ENCODE measurements at places on chromosomes 7 and 10.

- DNase-seq = no peak
Observed at GRCh38 chr7:45122975-45123860, 11.7 kb upstream of the TBRG4 start.

GRCh38 chr7:147261693-147262092, 1145.1 kb downstream of the CNTNAP2 start:
- no peak for DNase-seq

DNA sequence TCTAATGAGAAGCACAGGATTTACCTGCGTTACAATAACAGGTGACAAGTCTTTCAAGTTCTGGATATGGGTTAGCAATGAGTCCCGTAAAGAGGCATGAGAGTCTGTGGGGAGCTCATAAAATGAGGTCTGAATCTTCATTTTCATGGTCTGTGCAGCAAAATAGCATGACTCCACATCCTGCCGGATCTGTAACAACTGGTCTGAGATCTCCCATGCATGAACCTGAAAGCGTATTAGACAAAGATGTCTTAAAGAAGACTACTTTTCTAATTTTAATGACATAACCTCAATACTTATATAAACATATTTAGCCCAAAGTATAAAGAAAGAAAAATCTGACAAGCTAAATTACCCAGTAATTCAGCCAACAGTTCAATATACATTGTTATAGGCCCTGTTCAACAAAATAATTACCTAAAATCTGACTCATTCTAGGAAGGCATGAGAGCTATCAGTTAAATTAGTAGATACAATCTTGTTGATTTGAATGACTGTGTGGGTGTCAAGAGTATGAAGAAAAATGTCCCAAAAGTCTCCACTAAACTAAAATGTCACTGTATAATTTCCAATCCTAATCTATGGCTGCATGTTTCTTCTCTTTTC, 36.9 kb downstream of the TNPO3 start:
- DNase-seq = peak; percentile 82

- no peak for DNase-seq
Observed at GRCh38 chr10:24690961-24691512, 32.6 kb downstream of the ARHGAP21 start.

GRCh38 chr7:43302773-43303460, 190.5 kb downstream of the HECW1 start:
- no peak for DNase-seq

DNA sequence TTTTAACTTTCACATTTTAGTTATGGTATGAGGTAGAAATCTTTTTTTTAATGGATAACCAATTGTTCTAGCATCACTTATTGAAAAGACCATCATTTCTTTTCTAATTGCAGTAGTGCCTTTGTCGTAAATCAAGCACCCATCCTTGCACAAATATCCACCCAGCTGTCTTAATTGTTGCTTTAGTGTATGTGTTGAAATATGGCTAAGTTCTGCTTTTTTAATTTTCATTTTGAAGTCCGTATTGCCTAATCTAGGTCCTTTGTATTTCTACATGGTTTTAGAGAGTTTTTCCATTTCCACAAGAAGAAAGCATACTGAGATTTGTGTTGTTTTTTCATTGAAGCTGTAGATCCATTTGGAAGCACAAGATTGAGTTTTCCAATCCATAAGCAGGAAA, 259.6 kb upstream of the SEMA3E start:
- DNase-seq = no peak

DNA sequence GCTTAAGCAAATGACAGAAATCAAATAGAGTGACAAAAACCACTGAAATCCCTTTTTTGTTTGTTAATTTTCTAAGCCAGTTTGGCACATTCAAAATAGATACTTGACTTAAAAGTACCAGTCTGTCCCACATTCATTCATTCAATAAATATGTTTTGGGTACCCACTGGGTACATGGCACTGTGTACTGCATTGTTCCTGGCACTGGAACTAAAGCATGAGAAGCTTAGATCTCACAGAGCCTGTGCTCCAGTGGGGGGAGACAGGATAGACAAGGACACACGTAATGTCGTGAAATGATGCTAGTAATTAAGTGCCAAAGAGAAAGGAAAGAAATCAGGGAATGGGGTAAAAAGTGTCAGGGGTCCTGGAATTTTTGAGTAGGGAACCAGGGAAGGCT, 13.0 kb downstream of the MTURN start:
- no peak for DNase-seq

DNA sequence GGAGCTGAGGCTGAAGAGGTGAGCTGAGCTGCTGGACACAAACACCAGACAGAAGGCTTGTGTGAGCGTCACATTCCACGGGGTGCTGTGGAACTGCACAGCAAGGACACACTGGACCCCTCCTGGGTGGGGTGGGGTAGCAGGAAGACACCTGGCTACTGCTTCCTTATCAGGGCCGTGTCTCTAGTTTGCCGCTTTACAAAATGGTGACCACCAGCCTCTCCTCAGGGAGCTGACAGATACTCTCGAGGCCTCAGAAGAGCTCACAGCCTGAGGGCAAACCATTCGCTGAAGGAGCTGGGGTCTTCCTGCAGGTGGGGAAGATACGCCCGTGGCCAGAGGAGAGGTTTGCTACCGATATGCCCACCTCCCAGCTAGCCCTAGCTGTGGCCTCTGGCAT, 461.9 kb downstream of the PLXNA4 start:
- DNase-seq = no peak

DNA sequence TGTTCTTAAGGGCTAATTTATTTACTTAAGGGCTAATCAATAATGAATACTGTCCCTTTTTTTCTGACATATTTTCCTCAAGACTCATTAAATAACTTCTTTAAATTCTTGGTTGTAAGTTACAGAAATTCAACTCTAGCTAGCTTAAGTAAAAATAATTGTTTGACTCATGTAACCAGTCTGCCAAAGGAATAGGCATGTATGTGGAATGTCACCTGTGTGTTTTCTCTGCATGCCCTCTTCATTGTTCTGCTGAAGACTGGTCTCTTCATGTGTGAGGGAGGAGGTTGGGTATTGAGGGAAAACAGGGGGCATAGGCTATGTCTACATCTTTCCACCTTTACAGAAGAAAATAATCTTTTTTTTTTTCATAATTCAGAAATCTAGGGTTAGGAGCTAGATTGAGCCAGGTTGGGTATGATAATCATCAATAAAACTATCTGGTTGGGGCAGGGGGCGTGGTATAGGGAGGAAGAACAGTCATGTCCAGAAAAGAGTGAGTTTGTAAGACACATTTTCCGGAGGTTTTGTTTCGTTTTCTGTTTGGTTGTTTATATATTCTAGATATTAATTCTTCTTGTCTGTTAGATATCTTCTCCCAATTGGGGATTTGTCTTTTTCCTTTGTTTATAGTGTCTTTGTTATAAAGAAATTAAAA, 37.9 kb downstream of the EXOC4 start:
- DNase-seq = no peak

DNA sequence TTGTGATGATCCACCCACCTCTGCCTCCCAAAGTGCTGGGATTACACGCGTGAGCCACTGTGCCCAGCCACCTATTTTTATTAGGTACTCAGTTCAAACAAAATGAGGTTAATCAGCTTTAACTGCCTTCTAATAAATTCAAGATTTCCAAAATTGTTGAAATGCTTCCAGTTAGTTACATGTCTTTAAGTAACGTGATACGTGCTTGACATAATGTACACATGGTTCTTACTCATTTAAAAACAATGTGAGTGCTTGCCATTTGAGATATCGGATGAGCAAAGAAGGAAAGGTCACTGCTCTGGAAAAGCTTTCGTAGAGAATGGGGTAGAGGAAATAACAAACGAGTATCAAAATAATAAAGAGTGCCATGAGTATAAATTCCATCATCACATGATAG, 83.6 kb downstream of the KMT2E start:
- DNase-seq = no peak

DNA sequence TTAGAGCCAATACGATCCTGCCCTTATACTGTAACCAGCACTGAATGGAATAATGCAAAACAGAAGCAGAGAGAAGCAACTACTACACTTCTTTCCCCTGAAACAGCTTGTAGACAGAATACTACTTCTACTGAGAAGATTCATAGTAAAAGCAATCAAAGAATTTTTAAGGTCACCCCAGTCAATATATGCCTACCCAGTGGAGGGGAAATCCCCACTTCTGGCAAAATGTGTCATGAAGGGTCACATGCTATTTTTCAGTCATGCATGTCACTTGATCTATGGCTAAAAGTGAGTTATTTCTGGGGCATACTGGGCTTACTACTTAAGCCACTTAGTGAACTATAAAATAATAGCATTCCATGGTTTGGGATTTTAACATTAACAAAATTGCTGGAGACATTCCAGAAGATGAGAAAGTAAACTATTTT, 25.6 kb downstream of the IRF5 start:
- DNase-seq = peak; percentile 24

DNA sequence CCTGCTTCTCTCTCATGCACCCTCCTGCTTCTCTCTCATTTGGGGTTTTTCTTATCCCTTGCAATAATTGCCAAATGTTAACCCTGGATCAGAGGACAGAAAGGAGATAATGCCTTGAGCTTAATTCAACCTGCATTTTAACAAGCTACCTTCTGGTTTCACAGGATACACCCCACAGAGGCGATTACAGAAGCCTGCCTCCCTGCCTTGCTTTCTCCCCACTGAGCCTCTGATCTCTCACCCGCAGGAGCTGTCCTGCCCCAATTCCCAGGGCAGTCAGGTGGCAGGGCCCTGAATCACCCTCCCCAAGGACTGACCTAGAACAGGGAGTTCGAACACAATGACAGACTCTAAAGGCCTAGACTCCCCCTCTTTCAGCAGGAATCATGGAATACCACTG, 959.5 kb downstream of the GRID1 start:
- no peak for DNase-seq

GRCh38 chr7:151663382-151664100, 143.8 kb upstream of the RHEB start:
- no peak for DNase-seq
